Mesenchymal stem cell (in vitro differentiated cells and primary cell): ENCODE measurements at places on chromosomes 4 and X.
A peak's percentile ranks its signal among the peaks of the same experiment; 100 is the strongest.

- no peaks in the 10 kb centered on the region for H3K27me3 ChIP-seq
- H3K4me3 ChIP-seq, result no peak overlapping the region
- H3K4me1 ChIP-seq, result no peaks in the 10 kb centered on the region
- no peaks in the 10 kb centered on the region for H3K36me3 ChIP-seq
- DNase-seq, result peak; percentile 51
- H3K27ac ChIP-seq, result no peak overlapping the region
Measured at GRCh38 chr4:165364452-165365080, 14.2 kb upstream of the CPE start.

- DNase-seq, result no peak
- no peaks in the 10 kb centered on the region for H3K36me3 ChIP-seq
- peaks cover 3% of the 10 kb centered on the region for H3K4me1 ChIP-seq
- no peaks in the 10 kb centered on the region for H3K27me3 ChIP-seq
- H3K27ac ChIP-seq, result no peak overlapping the region
Measured at GRCh38 chr4:154939851-154940250, 158.8 kb downstream of the RBM46 start.

DNA sequence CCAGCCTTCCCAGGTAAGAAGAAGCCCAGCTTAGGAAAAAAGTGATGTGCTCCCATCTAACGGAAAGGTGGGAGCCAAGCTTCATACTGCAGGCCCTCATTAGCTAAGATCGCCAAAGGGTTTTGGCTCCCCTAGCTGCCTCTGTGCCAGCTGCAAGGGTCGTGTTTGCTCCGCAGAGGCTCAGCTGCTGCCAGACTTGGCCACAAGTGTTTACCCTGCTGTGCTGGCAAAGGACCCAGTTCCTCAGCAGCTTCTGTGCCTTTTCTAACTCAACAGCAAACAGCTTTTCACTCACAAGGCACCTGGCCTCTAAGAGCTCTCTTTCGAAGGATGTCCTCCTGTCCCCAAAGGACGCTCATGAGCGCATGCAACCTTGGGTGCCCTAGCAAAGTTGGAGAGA is 12.2 kb upstream of the VMA21 start:
- H3K27ac ChIP-seq, result no peak overlapping the region
- DNase-seq, result no peak
- no peaks in the 10 kb centered on the region for H3K36me3 ChIP-seq
- H3K27me3 ChIP-seq, result no peaks in the 10 kb centered on the region

GRCh38 chrX:13489454-13489853 is 79.9 kb upstream of the EGFL6 start:
- H3K27ac ChIP-seq, result no peak overlapping the region
- no peaks in the 10 kb centered on the region for H3K36me3 ChIP-seq
- H3K4me3 ChIP-seq, result no peak overlapping the region
- peak; percentile 17 for DNase-seq

DNA sequence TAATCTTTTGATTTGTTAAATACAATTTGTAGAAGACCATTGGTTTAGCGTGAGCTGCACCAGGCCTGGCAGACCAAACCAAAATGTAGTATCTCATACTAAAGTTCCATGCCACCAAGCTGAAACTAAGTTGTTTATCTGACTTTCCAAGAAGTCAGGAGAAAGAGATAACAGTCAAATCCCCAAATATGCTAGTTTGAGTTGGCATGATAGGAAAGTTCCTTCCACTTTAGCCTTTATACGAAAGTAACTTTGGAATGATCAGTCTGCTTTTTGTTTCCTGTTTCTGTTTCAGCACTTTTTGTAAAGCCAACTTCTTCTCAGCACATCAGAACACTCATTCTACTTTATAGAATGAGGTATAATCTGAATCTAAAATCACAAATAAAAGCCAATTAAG is 449.2 kb downstream of the GRXCR1 start:
- DNase-seq, result peak; percentile 9
- H3K27ac ChIP-seq, result no peak overlapping the region
- H3K4me3 ChIP-seq, result no peak overlapping the region
- H3K4me1 ChIP-seq, result peaks cover 1% of the 10 kb centered on the region
- H3K36me3 ChIP-seq, result no peaks in the 10 kb centered on the region

- H3K27ac ChIP-seq, result no peak overlapping the region
- no peaks in the 10 kb centered on the region for H3K36me3 ChIP-seq
- no peak for DNase-seq
- no peak overlapping the region for H3K4me3 ChIP-seq
- H3K27me3 ChIP-seq, result no peaks in the 10 kb centered on the region
Measured at GRCh38 chrX:39661116-39661907, 436.4 kb downstream of the BCOR start.

GRCh38 chr4:151874328-151874727 is 113.5 kb upstream of the GATB start:
- H3K27me3 ChIP-seq, result peaks cover 3% of the 10 kb centered on the region
- H3K4me3 ChIP-seq, result no peak overlapping the region
- DNase-seq, result no peak
- no peak overlapping the region for H3K27ac ChIP-seq
- H3K36me3 ChIP-seq, result no peaks in the 10 kb centered on the region

- H3K36me3 ChIP-seq, result no peaks in the 10 kb centered on the region
- no peaks in the 10 kb centered on the region for H3K27me3 ChIP-seq
- no peak overlapping the region for H3K27ac ChIP-seq
- DNase-seq, result peak; percentile 66
- peaks cover 5% of the 10 kb centered on the region for H3K4me1 ChIP-seq
Measured at GRCh38 chr4:83552083-83552482, 16.2 kb downstream of the GPAT3 start.
